ENCODE measurements at places on chromosomes 2 and 18.

GRCh38 chr2:73004466-73004865 lies 67.0 kb downstream of the SFXN5 start:
- no peak for DNase-seq

GRCh38 chr2:100845141-100845991 lies 25.4 kb downstream of the NPAS2 start:
- DNase-seq = no peak

DNA sequence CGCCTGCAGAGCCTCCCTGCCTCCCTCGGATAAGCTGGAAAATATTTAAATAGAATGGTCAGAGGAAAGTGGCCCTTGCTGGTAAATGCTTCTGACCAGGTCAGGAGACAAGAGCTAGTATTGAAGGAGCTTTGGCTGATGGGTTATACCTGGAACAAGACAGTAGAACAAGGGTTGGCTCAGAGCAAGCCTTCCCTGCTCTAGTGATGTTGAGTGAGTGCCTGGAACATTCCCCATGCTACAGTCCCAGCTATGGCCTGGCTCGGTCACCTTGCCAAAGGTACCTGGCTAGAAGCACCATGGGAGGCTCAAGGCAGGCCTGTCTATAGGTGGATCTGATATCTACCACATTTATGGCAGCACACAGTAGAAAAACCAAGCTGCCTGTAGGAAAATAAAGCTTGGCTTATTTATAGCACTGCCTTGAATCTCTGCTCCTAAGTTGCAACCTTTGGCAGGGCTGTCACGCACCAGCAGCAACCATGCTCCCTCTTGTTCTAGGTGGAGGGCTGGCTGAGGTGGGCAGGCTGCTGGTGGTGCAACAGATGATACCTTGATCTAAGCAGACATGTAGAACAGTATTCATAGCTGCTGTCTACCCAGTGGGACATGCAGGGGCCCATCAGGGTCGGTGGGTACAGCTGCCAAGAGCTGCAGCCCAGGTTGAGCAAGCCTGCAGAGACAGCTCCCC lies 66.7 kb upstream of the BCL2L11 start:
- no peak for DNase-seq

DNA sequence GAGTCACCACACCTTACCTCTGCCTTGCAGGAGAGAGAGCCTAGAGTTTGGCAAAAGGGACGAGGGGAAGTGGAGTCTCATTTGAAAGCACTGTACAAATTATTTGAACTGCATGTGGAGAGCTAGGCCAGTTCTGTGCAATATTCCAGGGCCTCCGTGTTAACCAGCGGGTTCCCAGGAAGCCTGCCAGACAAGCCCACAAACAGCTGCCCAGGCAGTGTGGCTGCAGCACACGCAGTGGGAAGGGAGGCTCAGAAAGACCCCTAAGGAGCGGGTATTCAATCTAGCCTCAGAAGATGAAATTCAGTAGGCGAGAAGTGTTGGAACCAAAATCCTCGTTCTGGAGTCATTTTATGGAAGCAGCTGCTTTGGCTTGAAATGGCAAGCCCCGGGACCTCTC lies 30.7 kb downstream of the CNGA3 start:
- DNase-seq = no peak

DNA sequence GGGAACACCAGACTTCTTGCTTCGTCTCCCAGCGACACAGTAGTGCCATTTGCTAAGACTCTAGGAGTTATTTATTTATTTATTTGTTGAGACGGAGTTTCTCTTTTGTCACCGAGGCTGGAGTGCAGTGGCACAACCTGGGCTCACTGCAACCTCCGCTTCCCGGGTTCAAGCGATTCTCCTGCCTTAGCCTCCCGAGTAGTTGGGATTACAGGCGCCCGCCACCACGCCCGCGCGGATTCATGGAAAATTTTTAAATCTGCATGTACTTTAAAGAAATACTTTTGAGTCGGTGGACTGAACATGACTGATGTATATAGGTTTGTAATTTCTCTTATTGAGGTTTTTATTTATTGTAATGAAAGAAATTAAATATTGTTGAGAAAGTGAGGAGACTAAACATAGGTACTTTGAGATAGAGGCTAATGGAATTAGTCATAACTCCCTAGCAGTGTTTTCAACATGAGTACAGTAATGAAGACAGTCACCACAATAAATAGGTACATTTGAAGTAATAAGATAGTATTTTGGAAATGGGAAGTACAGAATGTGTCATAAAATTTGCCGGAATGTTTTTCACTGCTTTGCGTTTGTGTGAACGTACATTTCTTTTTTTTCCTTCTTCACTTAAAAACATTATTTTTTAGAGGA lies 983 bp downstream of the MTX2 start:
- DNase-seq = no peak

GRCh38 chr2:218046238-218046637 lies 22.8 kb upstream of the RUFY4 start:
- DNase-seq = no peak

GRCh38 chr2:128282246-128282975 lies 36.3 kb downstream of the HS6ST1 start:
- no peak for DNase-seq

DNA sequence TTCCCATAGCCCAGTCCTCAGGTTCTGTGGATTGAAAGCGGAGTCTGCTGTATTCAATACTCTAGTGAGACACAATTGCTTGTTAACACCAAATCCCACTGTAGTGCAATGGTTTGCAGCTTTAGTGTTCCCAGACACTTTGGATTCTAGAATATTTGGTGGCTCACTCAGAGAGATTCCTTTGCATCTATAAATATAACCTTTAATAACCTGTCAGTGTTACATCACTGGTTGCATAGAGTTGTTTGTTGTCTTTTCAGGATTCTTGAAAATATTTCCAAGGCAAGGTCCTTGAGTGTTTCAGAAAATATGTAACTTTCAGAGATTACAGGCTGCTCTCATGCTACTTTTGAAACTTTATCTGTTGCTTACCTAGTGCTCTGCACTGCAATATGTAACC lies 157.5 kb downstream of the ZEB2 start:
- DNase-seq = peak; percentile 64

DNA sequence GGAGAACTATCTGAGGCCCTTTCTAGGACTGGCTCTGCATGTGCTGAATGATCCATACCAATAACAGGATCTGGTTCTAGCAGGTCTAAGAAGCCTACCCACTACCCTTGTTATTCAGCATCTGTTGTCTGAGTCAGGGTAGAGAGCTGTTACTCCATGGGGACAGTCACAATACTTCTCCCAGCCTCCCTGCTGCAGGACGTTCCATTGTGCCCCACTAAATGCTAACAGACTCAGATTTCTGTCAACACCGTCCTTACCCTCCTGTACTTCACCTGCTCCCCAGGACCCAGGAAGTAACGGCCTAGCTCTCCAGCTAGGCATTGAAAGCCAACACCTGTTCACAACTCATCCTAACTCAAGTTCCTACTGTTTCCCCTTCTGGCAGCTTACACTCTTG lies 719.7 kb upstream of the ID2 start:
- DNase-seq = no peak

DNA sequence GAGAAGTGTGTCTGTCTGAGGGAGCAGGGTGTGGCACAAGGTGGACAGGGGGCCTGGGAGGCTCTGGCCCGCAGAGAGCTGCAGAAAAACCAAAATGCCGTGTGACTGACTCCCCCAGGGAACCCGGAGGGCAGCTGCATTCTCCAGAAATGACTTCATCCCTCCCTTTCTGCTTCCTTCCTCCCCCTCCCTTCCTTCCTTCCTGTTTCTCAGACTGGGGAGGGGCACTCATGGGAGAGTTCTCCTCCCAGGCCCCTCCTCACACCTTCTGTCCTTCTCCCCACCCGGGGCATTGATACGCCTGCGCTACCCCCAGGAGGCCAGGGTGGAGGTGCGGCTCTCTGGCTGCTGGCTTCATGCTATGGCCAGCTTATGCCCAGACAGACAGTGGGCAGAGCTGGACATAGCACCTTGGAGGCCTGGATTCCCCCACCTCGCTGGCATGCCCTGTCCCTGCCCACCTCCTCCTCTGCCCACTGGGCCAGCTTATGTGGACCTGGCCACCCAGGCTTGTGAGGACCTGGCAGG lies 8.2 kb upstream of the GPR17 start:
- peak; percentile 66 for DNase-seq

- no peak for DNase-seq
These were observed 3.8 kb downstream of the CREB1 start for GRCh38 chr2:207533461-207534008.

GRCh38 chr2:120654381-120655134 lies 81.1 kb upstream of the GLI2 start:
- no peak for DNase-seq

GRCh38 chr2:41867553-41867952 lies 180.3 kb upstream of the PKDCC start:
- DNase-seq = no peak

GRCh38 chr18:36015629-36016028 lies 43.1 kb downstream of the RMP24 start:
- DNase-seq = no peak

GRCh38 chr2:171225302-171225980 lies 64.7 kb upstream of the TLK1 start:
- peak; percentile 89 for DNase-seq

- DNase-seq = peak; percentile 36
These were observed 177.9 kb upstream of the NABP1 start for GRCh38 chr2:191499874-191500565.

- DNase-seq = peak; percentile 82
These were observed 9.0 kb downstream of the CYBRD1 start for GRCh38 chr2:171531291-171531690.

DNA sequence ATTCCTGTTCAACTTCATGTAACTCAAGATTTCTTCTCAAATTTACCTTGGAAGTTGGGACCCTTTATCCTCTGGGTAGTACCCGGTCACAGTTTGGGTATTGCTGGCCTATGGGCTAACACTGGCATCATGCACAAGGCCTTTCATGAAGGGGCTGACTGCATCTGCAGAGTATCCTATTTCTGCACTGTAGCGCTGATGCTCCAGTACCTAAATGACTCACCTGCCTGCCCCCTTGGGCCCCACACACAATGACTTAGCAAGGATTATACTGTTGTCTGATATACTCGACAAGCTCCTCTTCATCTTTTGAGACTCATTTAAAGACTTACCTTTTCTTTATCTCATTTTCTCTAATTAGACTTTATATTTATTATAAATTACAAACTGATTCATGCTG lies 39.9 kb downstream of the DNAH6 start:
- DNase-seq = no peak

DNA sequence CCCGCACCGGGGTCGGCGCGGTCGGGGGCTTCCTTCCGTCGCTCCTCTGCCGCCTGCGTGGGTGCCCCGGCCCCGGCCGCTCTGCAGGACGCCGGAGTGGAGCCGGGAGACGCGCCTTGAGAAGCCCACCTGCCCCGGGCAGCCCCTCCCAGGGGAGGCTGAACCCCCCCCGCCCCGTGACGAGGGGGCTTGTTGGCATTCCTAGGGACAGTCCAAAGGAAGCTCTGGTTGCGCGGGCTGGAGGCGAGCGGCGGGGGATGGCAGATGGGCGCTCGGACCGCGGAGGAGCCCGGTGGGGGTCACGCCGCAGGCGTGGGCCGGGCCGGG lies 133.5 kb upstream of the MGAT5 start:
- DNase-seq = no peak

DNA sequence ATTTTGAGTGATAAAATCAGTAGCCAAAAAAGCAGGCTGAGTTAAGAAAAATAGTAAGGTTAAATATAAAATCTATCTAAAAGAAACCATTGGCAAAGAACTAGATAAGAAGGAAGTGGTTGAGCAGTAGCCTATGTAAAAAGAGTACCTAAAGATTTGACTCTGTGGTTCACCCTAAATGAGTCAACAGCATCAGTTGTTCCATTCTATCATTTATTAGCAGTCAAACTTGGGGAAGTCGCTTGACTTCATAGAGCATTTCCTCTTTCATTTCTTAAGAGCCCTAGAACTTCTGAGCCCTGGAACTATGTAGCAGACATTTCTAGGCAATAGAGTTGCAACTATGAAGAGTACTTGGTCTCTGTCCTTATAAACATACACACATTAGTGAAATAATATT lies 381.7 kb downstream of the NUP35 start:
- DNase-seq = no peak

DNA sequence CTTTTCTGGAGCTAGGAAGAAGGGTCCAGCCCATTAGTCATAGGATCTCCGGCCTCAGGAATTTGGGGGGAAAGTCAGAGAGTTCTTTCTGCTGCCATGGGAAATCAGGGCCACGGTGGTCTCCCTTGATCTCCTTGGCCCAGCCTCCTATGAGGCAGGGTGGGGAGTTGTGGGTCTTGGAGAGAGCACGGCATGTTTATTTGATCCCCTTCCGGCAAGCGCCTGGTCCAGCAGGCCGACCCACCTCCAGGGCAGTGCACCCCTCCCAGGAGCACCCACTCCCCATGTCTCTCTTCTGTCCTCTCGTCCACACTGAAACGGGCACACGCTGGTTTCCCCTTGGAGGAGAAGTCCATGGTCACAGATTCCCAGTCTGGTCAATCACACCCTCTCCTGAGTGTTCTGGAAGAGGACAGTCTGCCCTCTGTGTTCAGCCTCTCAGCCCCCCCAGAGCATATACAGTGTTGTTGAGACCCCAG lies 464.6 kb upstream of the HS6ST1 start:
- DNase-seq = no peak

DNA sequence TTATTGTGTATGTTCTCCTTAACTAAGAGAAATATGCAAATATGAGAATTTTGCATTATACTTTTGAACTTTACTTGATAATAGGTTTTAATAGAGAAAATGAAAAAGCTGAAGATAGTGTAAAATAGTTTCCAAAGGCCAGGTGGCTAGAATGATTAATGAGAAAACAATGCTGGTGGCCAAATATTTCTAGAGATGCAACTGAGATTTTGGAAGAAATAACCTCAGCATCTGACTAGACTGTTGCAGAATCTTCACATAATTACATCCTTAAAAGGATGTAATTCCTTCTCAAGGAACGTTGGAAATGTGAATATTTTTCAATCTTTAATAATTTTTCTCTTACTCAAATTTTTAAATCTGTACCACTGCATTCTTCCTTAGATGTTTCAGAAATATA lies 434.4 kb downstream of the THSD7B start:
- DNase-seq = no peak

- no peak for DNase-seq
These were observed 182.3 kb downstream of the ZNF521 start for GRCh38 chr18:25169701-25170100.

DNA sequence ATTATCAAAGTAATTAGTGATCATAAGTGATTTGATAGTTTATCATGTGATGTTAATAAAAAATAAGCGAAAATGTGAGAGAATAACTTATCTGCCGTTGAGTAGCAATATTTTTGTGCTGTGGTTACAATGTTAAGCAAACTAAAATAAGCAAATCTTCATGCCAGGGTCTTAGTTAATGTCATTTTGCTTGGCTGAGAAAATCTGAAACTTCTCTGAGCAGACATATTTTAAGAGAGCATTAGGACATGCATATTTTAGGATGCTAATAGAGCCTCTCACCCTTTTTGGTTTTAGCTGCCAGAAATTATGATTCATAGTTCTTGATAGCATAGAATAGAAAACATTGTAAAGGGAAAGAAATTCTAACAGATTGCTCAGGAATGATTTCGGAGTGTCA lies 233.5 kb upstream of the ZEB2 start:
- DNase-seq = no peak

GRCh38 chr18:9858642-9859041 lies 27.1 kb upstream of the TXNDC2 start:
- no peak for DNase-seq
